NCI-H1436 treated with DMSO at 0.1 percent for 48 hours (cell line): ENCODE measurements at places on chromosomes 5 and 9.

DNA sequence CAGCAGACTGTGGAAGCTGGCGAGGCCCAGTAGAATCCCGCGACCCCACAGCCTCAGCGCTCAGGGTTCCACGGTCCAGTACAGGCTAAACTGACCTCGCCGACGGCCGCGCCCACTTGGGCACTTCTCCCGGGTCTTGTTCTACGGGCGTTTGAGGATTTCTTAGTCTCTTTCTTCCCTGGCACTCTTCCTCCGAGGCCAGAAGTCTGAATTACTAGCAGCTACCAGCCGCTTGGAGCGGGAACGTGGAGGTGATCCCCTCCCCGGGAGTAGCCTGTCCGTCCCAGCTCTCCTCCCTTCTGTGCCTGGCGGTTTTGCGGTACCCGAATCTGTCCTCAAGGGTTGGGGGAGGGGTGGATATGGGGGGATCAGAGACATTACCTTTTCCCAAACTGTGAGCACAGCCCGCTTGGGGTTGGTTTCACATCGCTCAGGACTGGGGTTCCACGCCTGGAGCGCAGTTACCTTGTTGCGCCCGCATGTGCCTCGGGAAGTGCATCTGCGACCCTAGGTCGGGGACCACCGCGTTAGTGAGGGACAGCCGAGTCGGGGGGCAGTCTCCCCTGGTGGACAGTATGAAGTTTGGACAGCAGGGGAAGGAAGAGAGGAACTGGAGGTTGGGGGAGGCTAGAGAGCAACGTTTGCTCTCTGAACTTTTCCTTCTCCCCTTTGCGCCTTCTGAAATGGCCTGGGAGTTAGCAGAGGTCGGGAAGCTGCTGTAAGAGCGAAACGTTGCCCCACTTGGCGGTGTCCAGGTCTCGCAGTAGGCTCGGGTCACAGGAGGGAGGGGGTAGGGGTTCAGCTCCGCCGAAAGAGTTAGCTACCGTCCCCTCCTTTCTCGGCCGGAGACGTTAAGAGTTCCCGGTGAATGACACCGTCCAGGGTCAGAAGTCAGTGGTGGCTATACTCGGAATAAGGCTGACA, 190.8 kb downstream of the MEF2C start:
- no peak for DNase-seq

DNA sequence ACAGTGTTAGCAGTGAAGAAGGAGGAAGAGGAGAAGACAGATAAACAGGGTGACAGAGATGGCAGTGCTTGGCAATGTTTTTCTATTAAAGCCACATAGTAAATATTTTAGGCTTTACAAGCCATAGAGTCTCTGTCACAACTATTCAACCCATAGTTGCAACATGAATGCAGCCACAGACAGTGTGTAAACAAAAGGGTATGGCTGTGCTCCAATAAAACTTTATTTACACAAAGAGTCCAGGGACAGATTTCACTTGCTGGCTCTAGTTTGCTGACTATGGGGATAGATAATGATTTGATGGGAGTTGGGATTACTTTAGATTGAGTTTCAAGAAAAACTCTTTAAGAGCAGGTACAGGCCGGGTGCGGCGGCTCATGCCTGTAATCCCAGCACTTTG, 224.8 kb upstream of the SEMA6A start:
- no peak for DNase-seq

GRCh38 chr9:1876891-1877496, 138.2 kb upstream of the SMARCA2 start:
- DNase-seq: no peak

GRCh38 chr5:137145721-137146120, 353.4 kb downstream of the SPOCK1 start:
- no peak for DNase-seq

DNA sequence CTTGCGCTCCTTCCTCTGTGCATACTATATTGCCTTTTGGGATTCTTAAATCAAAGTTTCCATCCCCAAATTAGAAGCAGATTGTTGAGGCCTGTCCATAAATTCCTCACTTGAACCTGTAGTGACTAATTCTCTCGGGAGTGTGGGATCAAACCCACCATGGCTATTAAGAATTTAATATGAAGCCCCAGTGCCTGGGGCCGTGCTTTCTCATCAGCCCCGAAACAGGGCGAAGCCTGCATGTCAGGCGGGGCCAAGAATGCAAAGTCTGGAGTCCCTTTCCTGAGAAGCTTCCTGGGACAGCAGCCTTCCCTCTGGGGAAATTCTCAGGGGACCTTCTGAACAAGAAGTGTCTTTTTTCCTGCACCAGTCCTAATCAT, 29.3 kb upstream of the FAT2 start:
- DNase-seq: no peak

DNA sequence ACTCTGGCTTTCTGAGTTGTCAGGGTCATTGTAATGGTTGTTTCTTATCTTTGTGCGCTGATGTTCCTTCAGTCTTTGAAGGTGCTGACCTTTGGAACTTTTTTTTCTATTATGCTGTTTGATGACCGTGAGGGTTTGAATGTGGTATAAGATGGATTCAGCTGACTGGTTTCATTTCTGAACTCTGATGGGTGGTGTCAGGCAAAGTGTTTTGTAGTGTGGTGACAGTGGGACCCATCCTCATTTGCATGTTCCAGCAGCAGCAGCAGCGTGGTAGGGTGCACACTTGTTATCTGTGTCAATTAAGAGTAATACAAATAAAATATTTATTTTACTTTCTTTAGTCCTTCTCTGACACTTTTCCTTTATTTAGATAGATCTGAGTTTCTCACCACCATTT, 227.7 kb upstream of the PRR16 start:
- DNase-seq: no peak

- DNase-seq: no peak
Measured at GRCh38 chr5:81549123-81549522, 155.2 kb upstream of the ACOT12 start.

GRCh38 chr5:177368869-177369644, 11.3 kb downstream of the RGS14 start:
- no peak for DNase-seq

GRCh38 chr9:136015656-136016571, 54.7 kb upstream of the UBAC1 start:
- DNase-seq: no peak

- no peak for DNase-seq
Measured at GRCh38 chr5:171432583-171433351, 13.3 kb downstream of the FGF18 start.

DNA sequence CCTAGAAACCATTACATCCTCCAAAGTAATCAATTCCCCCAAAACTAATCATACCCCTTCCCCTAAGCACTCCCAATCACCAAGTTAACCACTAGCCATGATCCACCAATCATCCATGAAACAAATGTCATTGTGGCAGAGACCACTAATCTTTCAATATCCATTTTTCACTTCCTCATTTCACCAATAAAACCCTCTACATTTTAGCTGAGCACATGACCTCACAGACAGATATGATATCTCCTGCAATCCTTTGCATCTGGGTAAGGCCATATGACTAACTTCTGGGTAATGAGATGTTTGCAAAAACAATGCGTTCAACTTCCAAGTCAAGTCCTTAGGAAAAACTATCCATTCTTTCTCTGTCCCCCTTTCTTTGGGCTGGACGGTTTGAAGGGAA, 20.7 kb downstream of the OR2S2 start:
- DNase-seq: no peak

DNA sequence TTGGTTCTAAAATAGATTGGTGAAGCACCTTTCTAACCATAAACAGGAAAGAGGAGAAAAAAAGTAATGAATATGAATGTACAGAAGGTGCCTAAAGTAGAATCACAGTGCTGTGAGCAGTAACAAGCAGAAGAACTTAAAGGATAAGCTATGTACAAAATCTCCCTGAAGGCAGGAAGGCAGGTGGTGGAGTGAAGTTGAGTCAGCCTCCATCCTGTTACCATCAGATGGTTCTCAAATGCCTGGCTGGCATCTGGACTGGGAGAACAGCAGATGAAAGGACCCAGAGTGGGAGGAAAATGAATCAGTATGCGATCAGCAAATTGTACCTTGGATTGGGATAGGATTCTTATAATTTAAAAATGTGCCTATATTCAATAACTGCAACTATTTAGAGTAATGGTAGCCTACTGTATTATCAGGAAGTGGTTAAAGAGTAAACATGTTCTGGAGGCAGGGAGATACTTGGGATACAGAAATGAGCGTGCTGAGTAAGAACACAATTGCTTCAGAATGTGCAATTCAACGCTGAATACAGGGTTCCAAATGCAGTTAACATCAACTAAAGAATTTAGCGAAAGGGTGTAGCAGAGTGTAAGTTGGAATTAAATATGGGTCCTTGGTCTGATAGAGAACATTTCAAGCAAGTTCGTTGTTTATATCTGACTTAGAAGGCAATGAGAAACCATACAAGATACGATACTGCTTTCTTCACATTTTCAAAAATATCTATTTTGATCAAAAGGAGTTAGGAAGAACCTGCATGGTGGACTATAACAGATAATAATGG, 21.1 kb upstream of the FER start:
- DNase-seq: no peak

DNA sequence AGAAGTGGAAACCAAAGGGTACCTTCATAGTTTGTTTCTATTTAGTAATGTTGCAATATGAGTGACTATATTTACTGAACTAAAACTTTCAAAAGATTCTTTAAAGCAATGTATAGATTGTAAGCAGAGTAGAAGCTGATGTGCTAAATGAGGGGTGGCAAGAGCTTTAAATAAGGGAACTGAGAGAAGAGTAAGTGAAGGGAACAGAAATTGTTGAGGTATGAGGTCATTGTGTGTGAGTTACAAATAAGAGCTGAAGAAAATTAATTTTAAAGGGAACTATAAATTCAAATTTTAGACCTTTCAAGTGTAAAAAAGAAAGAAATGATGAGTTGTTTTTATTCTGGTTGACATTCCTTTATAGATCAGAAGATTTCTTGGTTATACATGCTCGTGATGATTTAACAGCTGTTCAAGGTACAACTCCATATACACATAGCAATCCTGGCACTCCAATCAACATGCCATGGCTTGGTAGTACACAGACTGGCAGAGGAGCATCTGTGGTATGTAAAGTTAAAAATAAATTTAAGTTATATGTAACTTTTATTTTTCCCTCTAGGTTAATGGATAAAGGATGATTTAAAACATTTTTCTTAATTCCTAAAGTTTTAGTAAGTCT, 135.1 kb upstream of the TNFAIP8 start:
- no peak for DNase-seq

DNA sequence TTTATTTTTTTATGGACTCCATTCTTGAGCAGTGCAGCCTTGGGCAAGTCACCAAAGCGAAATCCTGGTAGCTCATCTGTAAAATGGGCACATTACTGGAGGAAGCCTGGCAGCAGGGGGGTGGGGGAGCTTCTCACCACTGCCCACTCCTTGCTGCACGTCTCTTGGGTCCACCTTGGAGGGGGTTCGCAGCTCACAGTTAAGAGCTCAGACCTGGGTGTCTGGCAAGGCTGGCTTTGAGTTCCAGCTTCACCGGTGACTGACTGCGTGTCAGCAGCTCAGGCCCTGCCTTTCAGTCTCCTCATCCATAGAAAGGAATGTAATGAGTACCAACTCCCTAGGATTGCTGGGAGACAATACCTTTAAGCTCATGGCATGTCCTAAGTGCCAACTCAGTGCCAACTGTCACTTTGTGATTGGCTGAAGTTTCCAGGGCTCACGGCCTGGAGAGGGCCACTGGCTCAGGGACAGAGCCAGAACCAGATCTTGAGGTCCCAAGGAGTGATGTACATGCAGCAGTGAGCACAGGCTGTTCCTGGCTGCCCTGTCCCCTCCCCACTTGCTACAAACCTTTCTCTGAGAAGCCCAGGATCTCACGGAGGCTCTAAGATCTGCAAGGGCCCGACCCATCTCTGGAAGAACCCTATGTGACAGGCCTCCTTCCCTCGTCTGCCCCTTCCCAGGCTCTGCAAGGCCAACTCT, 72.9 kb downstream of the C9orf50 start:
- DNase-seq: no peak

DNA sequence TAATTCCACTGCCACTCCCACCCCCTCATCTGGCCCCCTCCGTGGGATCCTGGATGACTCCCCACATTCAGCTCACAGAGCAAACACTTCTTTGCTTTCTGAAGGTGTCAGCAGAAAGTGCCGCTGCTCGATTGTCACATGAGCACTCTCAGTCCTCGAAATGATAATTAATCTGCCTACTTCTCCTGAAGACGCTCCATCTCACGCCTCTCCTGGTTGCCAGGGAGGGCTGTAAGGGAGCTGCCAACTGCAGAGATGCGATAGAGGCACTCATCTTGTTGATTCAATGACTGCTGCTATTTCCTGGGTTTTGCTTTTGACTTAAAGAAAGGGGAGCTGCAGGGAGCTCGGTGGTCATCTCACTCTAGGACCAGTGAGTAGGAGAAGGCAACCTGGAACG, 206.5 kb downstream of the DAB2IP start:
- DNase-seq: no peak

- no peak for DNase-seq
Measured at GRCh38 chr5:139745132-139745799, 50.3 kb upstream of the PSD2 start.

DNA sequence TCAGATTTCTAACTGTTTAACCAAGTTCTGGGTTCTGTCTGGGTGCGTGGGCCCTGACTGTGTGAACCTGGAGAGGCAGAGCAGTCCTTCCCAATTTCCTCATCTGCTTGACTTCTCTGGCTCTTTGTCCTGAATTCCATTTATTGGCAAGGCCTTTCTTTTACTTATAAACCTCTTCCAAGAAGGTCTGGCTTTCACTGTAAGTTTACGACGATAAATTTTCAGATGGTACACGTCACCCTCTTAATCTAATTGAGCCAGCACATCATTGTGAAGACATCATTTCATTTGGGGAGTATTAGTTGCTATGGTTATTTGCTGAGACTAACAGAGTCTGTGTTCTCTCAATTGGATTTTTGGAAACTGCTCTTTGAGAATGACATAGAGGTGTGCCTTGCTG, 92.4 kb downstream of the ARHGAP26 start:
- no peak for DNase-seq

GRCh38 chr5:75519761-75520160, 8.1 kb downstream of the POLK start:
- DNase-seq: no peak

DNA sequence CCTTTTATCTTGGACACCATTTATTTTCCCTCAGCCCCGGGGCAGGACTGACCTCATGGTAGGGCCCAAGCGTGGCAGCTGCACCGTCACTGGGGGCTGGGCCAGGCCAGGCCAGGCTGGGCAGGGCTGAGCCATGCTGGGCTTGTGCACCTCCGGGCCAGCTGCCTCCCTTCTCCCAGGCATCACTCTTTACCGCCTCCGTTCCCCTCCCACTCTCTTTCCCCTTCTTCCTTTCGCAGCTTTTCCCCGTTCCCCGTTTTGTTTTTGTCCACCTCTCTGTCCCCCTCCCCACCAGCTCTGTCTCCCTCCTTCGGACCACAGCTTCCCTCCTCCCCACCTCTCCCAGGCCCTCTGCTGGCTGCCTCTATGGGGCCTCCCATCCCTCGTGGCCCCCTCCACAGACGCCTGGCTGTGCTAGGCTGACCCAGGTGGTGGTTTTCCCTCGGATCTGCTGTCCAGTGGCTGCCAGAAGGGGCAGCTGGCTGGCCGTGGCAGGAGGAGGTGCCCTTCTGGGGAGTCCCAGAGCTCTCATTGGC, 17.9 kb downstream of the FGF18 start:
- DNase-seq: no peak

GRCh38 chr9:85508616-85509015, 233.1 kb downstream of the AGTPBP1 start:
- DNase-seq: no peak
